ENCODE measurements at places on chromosomes 3 and 15. TPM values are rescaled to one million over a fixed set of nuclear protein-coding genes. Genes with fewer than 3 reads are reported as not detected.

GRCh38 chr3:155420881-155421486 lies 127.5 kb upstream of the STRIT1 start:
- H3K36me3 ChIP-seq, result no peaks in the 10 kb centered on the region
- no peak overlapping the region for H3K4me3 ChIP-seq

GRCh38 chr15:99365242-99365641 lies 114.0 kb downstream of the LRRC28 start:
- no peak for DNase-seq
- no peak overlapping the region for H3K27ac ChIP-seq
- H3K27me3 ChIP-seq, result no peaks in the 10 kb centered on the region
- H3K4me3 ChIP-seq, result no peak overlapping the region
- H3K4me1 ChIP-seq, result peaks cover 8% of the 10 kb centered on the region

- H3K27me3 ChIP-seq, result no peaks in the 10 kb centered on the region
- no peak for DNase-seq
- no peaks in the 10 kb centered on the region for H3K36me3 ChIP-seq
- no peak overlapping the region for H3K27ac ChIP-seq
- no peak overlapping the region for H3K4me3 ChIP-seq
- H3K4me1 ChIP-seq, result no peaks in the 10 kb centered on the region
These were observed 230.0 kb downstream of the KLF13 start for GRCh38 chr15:31556494-31557150.

GRCh38 chr3:10419637-10420232 lies 85.7 kb downstream of the ATP2B2 start:
- peak; percentile 52 for DNase-seq
- H3K4me1 ChIP-seq, result peaks cover 6% of the 10 kb centered on the region
- no peak overlapping the region for H3K27ac ChIP-seq

The RMDN3 gene
- total RNA-seq, result 28.4 TPM

- H3K27me3 ChIP-seq, result no peaks in the 10 kb centered on the region
- H3K27ac ChIP-seq, result no peak overlapping the region
- peaks cover 23% of the 10 kb centered on the region for H3K4me1 ChIP-seq
- H3K36me3 ChIP-seq, result no peaks in the 10 kb centered on the region
- no peak overlapping the region for H3K4me3 ChIP-seq
These were observed 121.6 kb upstream of the LMOD3 start for GRCh38 chr3:69244039-69244438.

The LDHAL6B gene
- total RNA-seq, result not detected

The HTR3C gene
- total RNA-seq, result not detected

GRCh38 chr15:57245130-57245529 lies 131.2 kb upstream of the CGNL1 start:
- H3K27ac ChIP-seq, result no peak overlapping the region
- DNase-seq, result no peak
- no peak overlapping the region for H3K4me3 ChIP-seq

The WDR5B gene
- 5.7 TPM for total RNA-seq

The ACKR4 gene
- total RNA-seq, result not detected

DNA sequence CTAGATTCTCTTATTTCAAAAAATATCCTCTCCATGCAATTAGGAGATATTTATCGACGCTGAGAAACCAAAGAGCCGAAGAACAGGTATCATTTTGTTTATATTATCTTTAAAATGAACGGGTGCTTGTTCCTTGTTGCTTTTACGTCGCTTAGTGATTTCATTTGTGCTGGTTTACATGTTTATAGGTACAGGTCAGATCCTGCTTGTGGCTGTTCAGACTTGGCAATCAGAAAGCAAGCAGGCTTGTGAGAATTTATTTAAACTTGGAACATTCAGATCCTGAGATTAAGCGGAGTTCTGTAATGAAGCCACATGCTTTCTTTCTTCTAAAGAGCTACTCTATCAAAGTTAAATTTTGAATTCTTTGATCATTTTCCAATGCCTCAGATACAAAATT lies 43.0 kb upstream of the ATP2C1 start:
- peaks cover 28% of the 10 kb centered on the region for H3K4me1 ChIP-seq
- peak overlapping the region; percentile 17 for H3K4me3 ChIP-seq
- H3K27ac ChIP-seq, result no peak overlapping the region
- DNase-seq, result no peak

- H3K27ac ChIP-seq, result no peak overlapping the region
- peaks cover 50% of the 10 kb centered on the region for H3K36me3 ChIP-seq
- peaks cover 28% of the 10 kb centered on the region for H3K4me1 ChIP-seq
- DNase-seq, result no peak
- no peaks in the 10 kb centered on the region for H3K27me3 ChIP-seq
These were observed 11.8 kb downstream of the PARP15 start for GRCh38 chr3:122589297-122589696.

- H3K4me3 ChIP-seq, result no peak overlapping the region
- H3K36me3 ChIP-seq, result peaks cover 2% of the 10 kb centered on the region
- no peak for DNase-seq
- no peaks in the 10 kb centered on the region for H3K27me3 ChIP-seq
- H3K27ac ChIP-seq, result no peak overlapping the region
- peaks cover 20% of the 10 kb centered on the region for H3K4me1 ChIP-seq
These were observed 1.2 kb upstream of the HYAL1 start for GRCh38 chr3:50304601-50305000.

The GUCA1C gene
- not detected for total RNA-seq

DNA sequence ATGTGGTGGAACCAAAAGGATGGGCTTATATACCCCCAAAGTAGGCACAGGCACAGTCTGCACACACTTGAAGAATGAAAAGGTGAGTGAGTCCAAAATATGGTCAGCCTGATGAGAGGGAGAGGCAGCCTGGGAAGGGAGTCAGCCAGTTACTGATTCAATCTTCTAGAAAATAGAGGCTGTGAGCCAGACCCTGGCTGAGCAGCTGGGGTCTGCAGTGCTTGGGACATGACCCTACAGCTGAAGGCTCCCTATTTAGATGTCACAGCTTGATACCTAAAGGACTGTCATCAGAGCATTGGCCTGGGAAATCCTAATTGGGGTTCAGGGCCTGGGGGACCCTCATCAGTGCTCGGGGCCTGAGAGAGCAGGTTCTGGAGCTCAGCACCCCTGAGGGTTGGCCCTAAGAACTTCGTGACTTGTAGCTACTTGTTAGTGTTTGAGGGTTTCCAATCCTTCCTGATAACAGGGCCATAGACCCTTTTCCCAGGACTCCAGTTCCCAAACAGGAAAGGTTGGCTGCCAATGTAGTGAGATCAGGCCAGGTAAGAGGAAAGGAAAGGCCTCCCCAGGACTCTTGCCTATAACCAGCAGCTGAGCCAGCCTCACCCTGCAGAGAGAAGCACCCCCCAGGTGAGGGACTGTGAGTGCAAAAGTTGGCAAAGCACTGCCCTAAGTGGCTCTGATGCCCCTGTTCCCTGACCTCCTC lies 54.7 kb upstream of the SLCO2A1 start:
- H3K27me3 ChIP-seq, result peaks cover 11% of the 10 kb centered on the region
- no peaks in the 10 kb centered on the region for H3K4me1 ChIP-seq
- no peaks in the 10 kb centered on the region for H3K36me3 ChIP-seq
- H3K27ac ChIP-seq, result no peak overlapping the region
- H3K4me3 ChIP-seq, result no peak overlapping the region

The ISL2 gene
- 3.7 TPM for total RNA-seq

The AGBL1 gene
- not detected for total RNA-seq

GRCh38 chr3:171700653-171701052 lies 109.6 kb downstream of the PLD1 start:
- DNase-seq, result no peak
- H3K4me3 ChIP-seq, result no peak overlapping the region
- no peaks in the 10 kb centered on the region for H3K4me1 ChIP-seq
- H3K27ac ChIP-seq, result no peak overlapping the region

DNA sequence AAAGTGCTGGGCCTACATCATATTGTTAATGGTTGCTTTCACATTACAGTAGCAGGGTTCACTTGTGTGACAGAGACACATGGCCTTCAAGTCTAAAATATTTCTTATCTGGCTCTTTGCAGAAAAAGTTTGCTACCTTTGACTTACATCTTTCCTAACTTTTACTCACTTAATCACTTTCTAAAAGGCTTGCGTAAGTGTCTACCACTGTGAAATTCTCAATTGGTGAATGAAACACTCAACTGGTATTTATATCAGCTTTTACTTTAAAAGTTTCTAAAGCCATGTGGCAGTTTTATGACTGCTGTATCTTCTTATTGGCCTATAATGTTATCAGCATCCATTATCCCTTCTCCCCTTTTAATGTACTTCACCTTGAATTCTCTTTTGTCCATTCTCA lies 554.5 kb downstream of the ZIC1 start:
- H3K27ac ChIP-seq, result no peak overlapping the region
- no peak overlapping the region for H3K4me3 ChIP-seq
- no peaks in the 10 kb centered on the region for H3K27me3 ChIP-seq
- H3K4me1 ChIP-seq, result no peaks in the 10 kb centered on the region
- no peaks in the 10 kb centered on the region for H3K36me3 ChIP-seq

The AADAC gene
- total RNA-seq, result not detected

The AADACL2 gene
- total RNA-seq, result not detected

DNA sequence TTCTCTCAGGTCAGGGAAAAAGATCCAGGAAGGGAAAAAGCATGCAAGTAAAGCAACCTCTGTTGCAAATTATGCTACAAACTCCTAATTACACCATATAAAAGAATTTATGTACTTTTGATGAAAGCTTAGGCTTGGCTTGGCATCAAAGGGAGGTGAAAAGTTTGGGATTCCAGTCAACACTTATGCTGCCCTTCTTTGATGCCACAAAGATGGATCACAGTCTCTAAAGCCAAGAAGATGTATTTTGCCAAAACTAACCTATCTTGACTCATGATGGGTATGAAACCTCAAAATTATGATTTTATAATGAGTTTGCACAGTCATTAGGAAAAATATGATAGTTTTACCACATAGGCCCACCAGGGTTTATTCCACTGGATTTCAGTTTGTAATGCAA lies 101.0 kb upstream of the CCDC80 start:
- H3K27me3 ChIP-seq, result no peaks in the 10 kb centered on the region
- peaks cover 60% of the 10 kb centered on the region for H3K4me1 ChIP-seq
- peaks cover 3% of the 10 kb centered on the region for H3K36me3 ChIP-seq
- H3K27ac ChIP-seq, result no peak overlapping the region
- no peak for DNase-seq

DNA sequence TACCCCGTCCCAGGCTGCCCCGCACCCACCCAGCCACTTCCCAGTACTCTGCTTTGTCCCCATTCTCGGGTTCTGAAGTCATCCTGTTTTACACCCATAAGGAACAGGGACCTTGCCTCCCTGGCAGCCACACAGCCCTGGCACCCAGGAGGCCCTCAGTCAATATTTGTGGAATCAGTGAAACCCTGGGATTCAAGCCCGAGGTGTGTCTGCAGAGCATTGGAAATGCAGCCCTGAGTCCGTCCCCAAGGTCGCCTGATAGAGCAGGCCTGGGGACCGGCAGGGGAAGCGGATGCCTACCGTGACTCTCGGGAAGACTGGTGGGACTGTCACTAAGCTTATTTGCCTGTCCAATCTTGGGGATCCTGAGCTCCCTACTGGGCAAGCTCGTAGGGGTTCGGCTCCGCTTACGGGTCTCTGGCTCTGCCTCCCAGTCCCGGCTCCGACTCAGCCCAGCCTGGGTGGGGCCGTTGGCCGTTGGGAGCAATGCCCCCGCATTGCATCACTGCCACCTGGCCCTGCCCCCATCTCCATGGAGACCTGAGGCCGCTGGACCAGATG lies 64.4 kb upstream of the TAMM41 start:
- no peak overlapping the region for H3K27ac ChIP-seq
- H3K4me3 ChIP-seq, result no peak overlapping the region
- no peaks in the 10 kb centered on the region for H3K27me3 ChIP-seq
- H3K36me3 ChIP-seq, result no peaks in the 10 kb centered on the region
- DNase-seq, result peak; percentile 16
- peaks cover 21% of the 10 kb centered on the region for H3K4me1 ChIP-seq

GRCh38 chr3:148820361-148821245 lies 7.0 kb upstream of the CPB1 start:
- H3K4me3 ChIP-seq, result no peak overlapping the region
- peaks cover 3% of the 10 kb centered on the region for H3K27me3 ChIP-seq
- no peaks in the 10 kb centered on the region for H3K4me1 ChIP-seq
- no peak for DNase-seq
- H3K36me3 ChIP-seq, result no peaks in the 10 kb centered on the region

- peaks cover 6% of the 10 kb centered on the region for H3K36me3 ChIP-seq
- no peak for DNase-seq
- H3K4me3 ChIP-seq, result no peak overlapping the region
- H3K4me1 ChIP-seq, result peaks cover 26% of the 10 kb centered on the region
These were observed 14.3 kb downstream of the DYNC1LI1 start for GRCh38 chr3:32556332-32556731.

The ARPP21 gene
- not detected for total RNA-seq

- H3K27ac ChIP-seq, result no peak overlapping the region
- H3K4me1 ChIP-seq, result no peaks in the 10 kb centered on the region
- H3K4me3 ChIP-seq, result no peak overlapping the region
- no peaks in the 10 kb centered on the region for H3K36me3 ChIP-seq
These were observed 591.4 kb downstream of the NLGN1 start for GRCh38 chr3:173988909-173989308.

- H3K27me3 ChIP-seq, result peaks cover 2% of the 10 kb centered on the region
- no peak overlapping the region for H3K27ac ChIP-seq
- no peak for DNase-seq
- no peaks in the 10 kb centered on the region for H3K36me3 ChIP-seq
- no peak overlapping the region for H3K4me3 ChIP-seq
These were observed 72.6 kb upstream of the DPH6 start for GRCh38 chr15:35618260-35619188.

- H3K27me3 ChIP-seq, result peaks cover 31% of the 10 kb centered on the region
- no peaks in the 10 kb centered on the region for H3K4me1 ChIP-seq
- no peak overlapping the region for H3K4me3 ChIP-seq
These were observed 72.3 kb downstream of the ITGB5 start for GRCh38 chr3:124814620-124815421.

GRCh38 chr15:68418611-68419161 lies 13.3 kb downstream of the ITGA11 start:
- no peaks in the 10 kb centered on the region for H3K4me1 ChIP-seq
- DNase-seq, result no peak
- no peaks in the 10 kb centered on the region for H3K36me3 ChIP-seq
- H3K4me3 ChIP-seq, result no peak overlapping the region

DNA sequence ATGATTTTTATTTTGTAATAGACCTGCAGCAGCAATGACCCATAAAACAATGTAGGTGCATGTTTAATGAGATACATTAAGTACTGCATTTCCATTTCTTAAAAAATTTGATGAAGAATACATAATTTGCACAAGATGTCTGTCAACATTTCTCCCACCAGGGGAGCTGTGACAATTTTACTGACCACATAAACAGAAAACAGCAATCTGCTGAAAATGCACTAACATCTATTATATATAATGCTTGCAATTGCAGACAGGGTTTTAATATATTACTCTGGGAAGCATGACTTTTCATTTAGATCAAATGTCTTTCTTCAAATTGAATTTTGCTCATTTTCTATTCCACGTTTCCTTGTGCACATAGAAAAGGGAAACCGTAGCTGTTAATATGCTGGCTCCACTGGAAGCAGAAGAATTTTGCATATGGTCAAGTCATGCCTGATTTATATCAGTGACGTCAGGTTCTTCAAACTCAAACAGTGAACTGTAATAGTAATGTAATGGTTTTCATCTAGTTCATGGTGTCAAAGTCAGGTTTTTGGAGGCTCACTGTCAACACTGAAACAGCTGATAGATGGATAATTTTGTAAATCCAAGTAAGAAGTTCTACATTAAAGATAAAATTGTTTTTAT lies 79.8 kb upstream of the IGF1R start:
- H3K36me3 ChIP-seq, result no peaks in the 10 kb centered on the region
- peaks cover 4% of the 10 kb centered on the region for H3K27me3 ChIP-seq

The WDR93 gene
- total RNA-seq, result not detected
